ENCODE measurements at places on chromosomes 16 and 17.

- peaks cover 5% of the 10 kb centered on the region for H3K27me3 ChIP-seq
- no peaks in the 10 kb centered on the region for H3K4me1 ChIP-seq
- no peak overlapping the region for H3K27ac ChIP-seq
- DNase-seq: no peak
Observed at GRCh38 chr17:14738652-14738988, 437.7 kb downstream of the HS3ST3B1 start.

GRCh38 chr16:84048270-84048669 lies 5.7 kb upstream of the SLC38A8 start:
- peaks cover 6% of the 10 kb centered on the region for H3K27me3 ChIP-seq
- no peak overlapping the region for H3K27ac ChIP-seq
- H3K36me3 ChIP-seq: peaks cover 12% of the 10 kb centered on the region
- no peak overlapping the region for H3K4me3 ChIP-seq
- DNase-seq: no peak

- H3K4me1 ChIP-seq: peaks cover 29% of the 10 kb centered on the region
- no peak overlapping the region for H3K27ac ChIP-seq
- H3K27me3 ChIP-seq: peaks cover 2% of the 10 kb centered on the region
- no peak for DNase-seq
- no peaks in the 10 kb centered on the region for H3K36me3 ChIP-seq
- H3K4me3 ChIP-seq: no peak overlapping the region
Observed at GRCh38 chr16:75062135-75062975, 54.2 kb downstream of the LDHD start.

GRCh38 chr16:24858219-24859041 lies 12.7 kb downstream of the SLC5A11 start:
- H3K4me1 ChIP-seq: no peaks in the 10 kb centered on the region
- H3K4me3 ChIP-seq: no peak overlapping the region
- H3K27me3 ChIP-seq: peaks cover 5% of the 10 kb centered on the region

DNA sequence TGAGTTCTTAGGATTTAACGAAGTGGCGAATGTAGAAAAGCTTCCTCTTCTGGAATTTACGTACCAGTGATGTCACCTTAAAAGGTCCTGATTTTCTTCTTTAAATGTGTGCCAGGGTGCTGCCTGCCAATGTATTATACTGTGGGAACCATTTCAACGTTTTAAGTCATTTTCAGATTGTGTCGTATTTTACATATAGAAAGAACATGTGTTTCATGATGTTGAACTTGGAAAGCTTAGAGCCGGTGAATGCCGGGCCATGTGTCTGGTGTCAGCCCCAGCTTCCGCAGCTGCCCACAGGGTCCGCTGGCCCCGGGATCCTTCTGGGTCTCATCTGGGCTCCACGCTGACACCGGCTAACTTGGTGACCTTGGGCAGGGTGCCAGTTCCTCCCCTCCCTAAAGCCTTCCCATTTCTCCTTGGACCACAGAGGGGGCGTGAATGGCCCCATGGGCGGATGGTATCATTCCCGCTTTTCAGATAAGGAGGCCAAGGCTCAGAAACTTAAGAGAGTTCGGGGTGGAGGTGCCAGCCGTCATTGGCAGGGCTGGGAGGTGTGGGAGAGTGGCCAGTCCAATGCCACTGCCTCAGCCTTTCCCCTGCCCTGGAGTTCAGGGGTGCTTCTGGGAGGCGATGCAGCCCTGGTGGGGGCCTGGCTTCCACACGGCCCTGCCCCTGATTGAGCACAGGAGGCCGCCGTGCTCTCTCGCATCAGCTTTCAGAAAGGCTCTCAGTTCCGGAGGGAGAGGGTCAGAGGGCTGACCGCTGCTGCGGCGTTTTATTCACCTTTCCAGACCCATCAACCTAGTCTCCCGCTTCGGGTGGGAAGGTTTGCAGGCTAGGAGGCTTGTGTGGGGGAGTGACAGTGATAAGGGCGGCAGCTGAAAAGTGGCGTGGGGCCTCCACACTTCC lies 68.8 kb upstream of the CIBAR2 start:
- H3K4me1 ChIP-seq: no peaks in the 10 kb centered on the region
- peaks cover 5% of the 10 kb centered on the region for H3K36me3 ChIP-seq

DNA sequence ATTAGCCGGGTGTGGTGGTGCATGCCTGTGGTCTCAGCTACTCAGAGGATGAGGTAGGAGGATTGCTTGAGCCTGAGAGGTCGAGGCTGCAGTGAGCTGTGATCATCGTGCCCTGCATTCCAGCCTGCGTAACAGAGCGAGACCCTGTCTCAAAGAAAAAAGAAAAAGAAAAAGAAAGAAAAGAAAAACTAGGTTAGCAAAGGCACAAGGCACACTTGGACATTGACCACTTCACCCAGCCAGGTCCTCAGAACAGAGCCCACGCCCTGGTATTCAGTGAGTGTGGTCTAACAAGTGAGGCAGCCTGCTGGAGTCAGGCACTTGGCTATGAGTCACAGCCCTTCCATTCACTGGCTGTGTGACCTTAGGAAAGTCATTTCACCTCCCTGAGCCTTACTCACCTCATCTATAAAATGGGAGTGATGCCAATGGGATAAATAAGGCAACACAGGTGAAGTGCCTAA lies 10.4 kb downstream of the MILR1 start:
- H3K27me3 ChIP-seq: no peaks in the 10 kb centered on the region
- peaks cover 16% of the 10 kb centered on the region for H3K4me1 ChIP-seq
- H3K27ac ChIP-seq: no peak overlapping the region
- no peak for DNase-seq
- H3K36me3 ChIP-seq: no peaks in the 10 kb centered on the region

DNA sequence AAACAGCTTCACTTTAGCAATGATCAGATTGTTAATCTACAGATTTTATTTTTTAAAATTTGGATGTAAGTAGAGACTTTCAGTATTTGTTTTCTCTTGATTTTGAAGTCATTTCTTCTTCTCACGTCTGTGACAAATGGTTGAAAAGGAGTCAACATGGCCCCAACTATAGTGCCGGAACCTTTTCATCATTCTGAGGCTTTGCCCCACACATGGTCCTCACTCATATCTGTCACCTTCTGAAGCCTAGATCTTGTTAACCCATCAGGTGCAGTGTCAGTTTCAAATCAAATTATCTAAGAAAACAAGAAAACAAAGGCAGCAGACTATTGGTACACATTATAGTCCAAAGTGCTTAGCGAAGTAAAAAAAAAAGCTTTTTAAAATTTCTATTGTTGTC lies 124.1 kb downstream of the TRIM37 start:
- peaks cover 8% of the 10 kb centered on the region for H3K36me3 ChIP-seq
- no peaks in the 10 kb centered on the region for H3K4me1 ChIP-seq
- H3K27me3 ChIP-seq: no peaks in the 10 kb centered on the region
- H3K4me3 ChIP-seq: no peak overlapping the region

DNA sequence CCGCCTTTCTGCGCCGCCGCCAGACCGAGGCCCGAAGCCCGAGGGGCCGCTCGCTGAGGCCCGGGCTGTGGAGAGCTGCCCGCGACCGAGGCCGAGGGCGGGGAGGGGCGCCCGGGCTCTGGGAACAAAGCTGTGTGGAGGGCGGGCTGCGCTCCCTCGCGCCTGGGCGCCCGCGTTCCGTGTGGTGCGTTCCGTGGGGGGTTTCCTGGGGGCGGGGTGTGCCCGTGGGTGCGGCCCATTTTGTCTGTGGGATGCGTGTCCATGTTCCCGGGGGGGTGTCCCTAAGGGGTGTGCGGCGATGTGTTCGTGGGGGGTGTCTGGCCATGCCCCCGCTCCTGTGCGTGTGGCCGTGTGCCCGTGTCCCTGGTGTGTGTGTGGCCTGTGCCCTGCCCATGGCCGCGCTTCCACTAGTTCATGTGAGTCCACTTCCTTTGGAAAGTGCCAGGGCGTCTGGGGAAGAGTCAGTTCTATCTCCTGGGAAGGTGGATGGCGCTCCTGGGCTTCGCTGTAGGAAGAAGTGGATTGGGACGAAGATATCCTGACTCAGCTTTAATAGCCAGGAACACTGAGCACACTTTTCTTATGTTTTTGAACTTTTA lies 520 bp downstream of the JPT2 start:
- H3K27ac ChIP-seq: peak overlapping the region; percentile 65
- DNase-seq: no peak
- H3K27me3 ChIP-seq: peaks cover 8% of the 10 kb centered on the region

GRCh38 chr16:50093607-50094539 lies 28.1 kb downstream of the HEATR3 start:
- no peak overlapping the region for H3K4me3 ChIP-seq
- no peaks in the 10 kb centered on the region for H3K4me1 ChIP-seq
- no peak overlapping the region for H3K27ac ChIP-seq
- peak; percentile 5 for DNase-seq
- H3K27me3 ChIP-seq: no peaks in the 10 kb centered on the region

- H3K27me3 ChIP-seq: peaks cover 4% of the 10 kb centered on the region
- DNase-seq: no peak
- no peak overlapping the region for H3K4me3 ChIP-seq
- H3K36me3 ChIP-seq: no peaks in the 10 kb centered on the region
- peaks cover 3% of the 10 kb centered on the region for H3K4me1 ChIP-seq
Observed at GRCh38 chr17:46765453-46765852, 53.0 kb downstream of the WNT3 start.

DNA sequence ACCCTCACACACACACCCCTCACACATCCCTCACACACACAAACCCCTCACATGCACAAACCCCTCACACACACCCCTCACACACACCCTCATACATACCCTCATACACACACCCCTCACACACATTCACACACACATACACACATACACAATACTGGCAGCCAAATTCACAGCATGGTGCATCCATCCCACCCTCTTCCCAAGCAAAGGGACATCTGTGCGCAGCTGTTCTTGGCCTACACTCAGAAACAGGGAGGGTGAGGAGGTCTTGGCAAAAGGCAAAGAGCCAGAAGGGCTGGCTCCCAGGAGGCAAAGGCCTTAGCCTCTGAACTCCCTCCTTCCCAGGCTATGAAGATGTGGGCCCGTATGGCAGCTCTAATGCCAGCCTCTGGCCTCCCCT lies 23.4 kb downstream of the C17orf67 start:
- no peak overlapping the region for H3K4me3 ChIP-seq
- H3K27me3 ChIP-seq: no peaks in the 10 kb centered on the region
- H3K4me1 ChIP-seq: no peaks in the 10 kb centered on the region
- no peak overlapping the region for H3K27ac ChIP-seq
- H3K36me3 ChIP-seq: no peaks in the 10 kb centered on the region
- DNase-seq: no peak

GRCh38 chr16:26651464-26651863 lies 415.3 kb upstream of the C16orf82 start:
- H3K27ac ChIP-seq: no peak overlapping the region
- H3K4me1 ChIP-seq: no peaks in the 10 kb centered on the region
- no peak overlapping the region for H3K4me3 ChIP-seq
- H3K36me3 ChIP-seq: no peaks in the 10 kb centered on the region

DNA sequence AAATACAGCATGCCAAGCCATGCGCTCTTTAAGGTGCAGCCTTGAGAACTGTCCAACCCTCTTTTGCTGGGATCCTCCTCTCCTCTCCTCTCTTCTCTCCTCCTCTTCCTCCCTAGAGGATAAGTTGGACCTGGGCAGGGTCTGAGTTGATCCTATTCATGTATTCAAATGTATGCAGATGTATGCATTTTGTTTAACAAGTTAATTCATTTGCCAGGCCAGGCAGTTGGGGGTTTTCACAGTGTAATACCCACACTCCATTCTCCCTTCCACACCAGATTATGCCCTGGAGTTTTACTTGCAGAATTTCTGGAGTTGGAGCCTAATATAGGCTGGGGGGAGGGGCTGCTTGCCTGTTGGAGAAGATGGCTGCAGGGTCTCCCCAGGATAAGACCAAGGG lies 226.2 kb upstream of the SDK2 start:
- H3K36me3 ChIP-seq: no peaks in the 10 kb centered on the region
- H3K4me3 ChIP-seq: no peak overlapping the region
- H3K4me1 ChIP-seq: no peaks in the 10 kb centered on the region
- H3K27ac ChIP-seq: no peak overlapping the region

GRCh38 chr17:78607038-78607437 lies 29.8 kb upstream of the DNAH17 start:
- H3K27ac ChIP-seq: no peak overlapping the region
- peaks cover 7% of the 10 kb centered on the region for H3K27me3 ChIP-seq
- H3K4me1 ChIP-seq: no peaks in the 10 kb centered on the region
- no peak for DNase-seq
- no peak overlapping the region for H3K4me3 ChIP-seq
- H3K36me3 ChIP-seq: no peaks in the 10 kb centered on the region

DNA sequence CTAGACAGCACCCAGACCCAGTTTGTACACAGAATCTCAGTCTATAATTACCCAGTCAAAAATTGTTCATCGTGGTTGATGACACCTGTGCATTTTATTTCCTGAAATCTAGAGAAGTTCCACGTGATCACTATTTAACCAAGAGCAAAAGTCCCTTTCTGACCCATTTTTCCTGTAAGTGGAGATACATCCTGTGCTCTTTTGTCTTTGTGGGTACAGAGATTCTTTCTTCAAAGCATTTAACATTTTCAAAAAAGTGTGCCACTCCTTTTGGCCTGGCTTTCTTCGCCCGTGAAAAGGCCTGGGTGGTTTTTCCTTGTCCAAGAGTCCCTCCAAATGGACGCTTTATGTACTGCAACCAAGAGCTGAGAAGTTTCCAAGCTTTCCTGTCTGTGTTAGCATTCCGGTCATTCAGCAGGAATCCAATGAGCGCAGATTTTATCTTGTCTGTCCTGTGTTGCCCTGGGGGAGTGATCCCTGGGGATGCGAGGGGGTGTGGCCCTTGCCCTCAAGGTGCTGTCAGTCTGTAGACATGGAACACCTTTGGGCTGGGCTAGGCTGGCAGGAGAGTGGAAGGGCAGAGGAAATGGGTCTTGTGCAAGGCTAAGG lies 161.1 kb upstream of the CACNG5 start:
- peak; percentile 34 for DNase-seq
- peaks cover 40% of the 10 kb centered on the region for H3K4me1 ChIP-seq
- no peaks in the 10 kb centered on the region for H3K36me3 ChIP-seq
- H3K27ac ChIP-seq: peak overlapping the region; percentile 76
- peaks cover 2% of the 10 kb centered on the region for H3K27me3 ChIP-seq
- peak overlapping the region; percentile 68 for H3K4me3 ChIP-seq

DNA sequence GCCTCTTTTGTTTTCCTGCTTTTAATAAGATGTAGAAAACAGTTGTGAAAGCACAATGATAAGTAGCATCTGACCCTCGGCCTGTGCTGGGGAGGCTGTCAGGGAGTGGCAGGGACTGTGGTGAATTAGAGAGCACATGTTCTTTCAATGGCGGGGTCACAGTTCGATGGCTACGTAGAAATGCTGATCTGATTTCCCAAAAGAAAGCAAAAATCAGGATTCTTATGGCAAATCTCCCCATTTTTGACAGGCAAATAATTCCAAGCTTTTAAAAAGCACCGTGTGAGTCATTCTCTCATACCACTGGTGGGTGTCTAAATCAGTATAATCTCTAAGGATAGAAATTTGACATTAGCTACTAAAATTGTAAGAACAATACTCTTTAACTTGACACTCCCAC lies 4.2 kb upstream of the MAPK7 start:
- peaks cover 8% of the 10 kb centered on the region for H3K27me3 ChIP-seq

- H3K27ac ChIP-seq: no peak overlapping the region
- H3K4me3 ChIP-seq: no peak overlapping the region
- H3K36me3 ChIP-seq: no peaks in the 10 kb centered on the region
- H3K4me1 ChIP-seq: no peaks in the 10 kb centered on the region
Observed at GRCh38 chr17:42087042-42087701, 11.1 kb downstream of the ZNF385C start.

DNA sequence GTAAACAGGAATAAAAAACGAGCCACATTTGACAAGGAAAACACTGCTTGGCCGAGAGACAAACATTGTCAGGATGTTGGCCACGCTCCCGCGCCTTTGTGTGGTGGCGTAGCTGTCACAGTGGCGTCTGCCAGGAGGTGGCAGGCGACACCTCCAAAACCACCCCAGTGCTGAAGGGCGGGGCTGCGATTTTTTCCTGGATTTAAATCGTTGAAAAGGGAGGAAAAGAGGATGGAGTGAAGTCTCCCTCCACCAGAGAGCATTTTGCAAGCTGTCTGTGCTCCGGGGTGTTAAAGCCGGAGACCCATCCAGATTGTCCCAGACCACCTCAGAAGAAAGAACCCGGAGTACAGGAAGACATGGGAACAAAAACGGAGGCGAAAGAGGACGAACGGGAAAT lies 12.7 kb downstream of the MRM3 start:
- H3K27me3 ChIP-seq: peaks cover 1% of the 10 kb centered on the region
- peaks cover 16% of the 10 kb centered on the region for H3K36me3 ChIP-seq
- H3K4me1 ChIP-seq: peaks cover 7% of the 10 kb centered on the region
- DNase-seq: peak; percentile 19

All from immature natural killer cell (primary cell).